ENCODE measurements at places on chromosomes 7 and 10.

GRCh38 chr10:24324651-24325050 lies 115.7 kb downstream of the KIAA1217 start:
- no peak for DNase-seq

DNA sequence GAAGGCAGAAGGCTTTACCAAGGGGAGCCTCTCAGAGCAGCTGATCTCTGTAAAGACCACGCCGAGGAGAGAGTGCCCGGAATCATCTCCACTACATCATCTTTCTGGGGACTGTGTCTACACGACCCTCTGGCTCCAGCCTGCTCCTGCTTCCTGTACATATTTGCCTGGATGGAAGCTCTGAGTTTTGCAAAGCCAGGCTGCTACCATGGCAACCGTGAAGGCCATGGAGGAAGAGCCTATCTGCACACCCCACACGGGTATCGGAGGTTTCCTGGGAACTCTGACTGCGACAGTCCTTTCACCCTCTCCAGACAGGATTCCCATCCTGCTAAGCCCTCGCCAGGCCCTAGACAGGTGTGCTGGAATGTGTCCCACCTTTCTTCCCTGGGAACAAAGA lies 83.4 kb upstream of the TNRC18 start:
- no peak for DNase-seq

- no peak for DNase-seq
Measured at GRCh38 chr10:69649786-69650550, 19.9 kb downstream of the FAM241B start.

- DNase-seq, result no peak
Measured at GRCh38 chr10:5643346-5644067, 22.9 kb downstream of the ASB13 start.

GRCh38 chr7:132666071-132666773 lies 90.0 kb upstream of the PLXNA4 start:
- DNase-seq, result no peak

- no peak for DNase-seq
Measured at GRCh38 chr10:50260791-50261281, 9.5 kb upstream of the ASAH2 start.

DNA sequence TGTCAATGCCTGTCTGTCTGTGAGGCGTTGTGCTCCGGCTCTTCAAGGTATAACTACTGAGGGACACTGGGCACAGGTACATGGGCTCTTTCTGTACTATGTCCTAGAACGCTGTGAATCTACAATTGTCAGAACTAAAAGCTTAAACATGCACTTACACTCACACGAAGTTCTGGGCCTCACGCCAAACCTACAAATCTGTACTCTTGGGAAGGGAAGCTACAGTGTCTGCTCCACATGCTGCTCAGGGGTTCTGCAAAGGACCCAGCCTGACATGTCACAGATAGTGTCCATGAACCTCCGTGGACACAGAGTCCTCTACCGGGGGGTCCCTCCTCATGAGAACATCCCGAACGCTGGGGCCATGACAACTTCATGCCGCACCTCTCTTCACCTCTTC lies 268.7 kb downstream of the WDR37 start:
- no peak for DNase-seq

GRCh38 chr10:118332948-118333710 lies 9.0 kb downstream of the FAM204A start:
- no peak for DNase-seq

DNA sequence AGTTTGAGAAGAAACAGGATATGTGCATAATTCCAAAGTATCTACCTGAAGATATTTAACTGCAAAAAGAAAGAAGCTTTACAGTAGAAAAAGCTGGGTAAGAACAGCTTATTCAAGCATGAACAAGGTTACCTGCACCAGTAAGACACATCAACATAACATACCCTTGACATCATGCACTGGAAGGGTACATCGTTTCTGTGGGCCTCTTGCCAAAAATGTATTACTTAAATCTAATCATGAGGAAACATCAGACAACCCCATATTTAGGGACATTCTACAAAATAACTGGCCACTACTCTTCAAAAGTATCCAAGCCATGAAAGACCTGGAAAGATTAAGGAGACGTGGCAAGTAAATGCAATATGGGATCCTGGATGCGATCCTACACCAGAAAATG lies 18.9 kb downstream of the TPK1 start:
- no peak for DNase-seq

Measured in activated T-helper 1 cell treated with Interleukin-2 at 50 U/mL for 16 hours (primary cell).